ENCODE measurements at places on chromosomes 5 and 9.
A peak's percentile ranks its signal among the peaks of the same experiment; 100 is the strongest.

DNA sequence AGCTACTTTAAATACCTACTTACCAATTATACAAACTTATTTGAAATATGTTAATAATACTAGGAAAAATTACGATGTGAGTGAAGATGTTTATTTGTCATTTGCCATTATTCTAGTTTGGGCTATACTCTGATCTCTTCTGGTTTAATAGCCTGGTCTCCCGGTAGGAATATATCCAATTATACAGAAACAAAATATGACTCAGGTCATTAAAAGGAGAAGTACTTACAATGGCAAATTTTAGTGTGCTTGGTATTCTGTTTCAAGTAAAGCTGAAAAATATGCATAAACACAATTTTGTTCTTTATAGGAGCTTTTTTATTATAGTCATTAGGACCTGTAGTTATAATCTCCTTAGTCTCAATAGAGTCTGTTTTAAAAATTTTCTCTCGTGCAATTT lies 176.8 kb downstream of the SLCO4C1 start:
- no peak for DNase-seq

- no peak for DNase-seq
Observed at GRCh38 chr5:173319646-173320045, 8.6 kb downstream of the STC2 start.

DNA sequence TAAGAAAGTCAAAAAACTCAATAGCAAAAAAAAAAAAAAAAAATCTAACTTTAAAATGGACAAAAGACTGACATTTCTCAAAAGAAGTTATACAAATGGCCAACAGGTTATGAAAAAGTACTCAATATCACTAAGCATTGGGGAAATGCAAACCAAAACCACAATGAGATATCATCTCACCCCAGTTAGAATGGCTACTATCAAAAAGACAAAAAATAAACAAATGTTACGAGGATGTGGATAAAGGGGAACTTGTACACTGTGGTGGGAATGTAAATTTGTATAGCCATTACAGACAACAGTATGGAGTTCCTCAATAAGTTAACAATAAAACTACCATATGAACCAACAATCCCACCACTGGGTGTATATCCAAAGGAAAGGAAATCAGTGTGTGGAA lies 37.2 kb downstream of the ENC1 start:
- no peak for DNase-seq

DNA sequence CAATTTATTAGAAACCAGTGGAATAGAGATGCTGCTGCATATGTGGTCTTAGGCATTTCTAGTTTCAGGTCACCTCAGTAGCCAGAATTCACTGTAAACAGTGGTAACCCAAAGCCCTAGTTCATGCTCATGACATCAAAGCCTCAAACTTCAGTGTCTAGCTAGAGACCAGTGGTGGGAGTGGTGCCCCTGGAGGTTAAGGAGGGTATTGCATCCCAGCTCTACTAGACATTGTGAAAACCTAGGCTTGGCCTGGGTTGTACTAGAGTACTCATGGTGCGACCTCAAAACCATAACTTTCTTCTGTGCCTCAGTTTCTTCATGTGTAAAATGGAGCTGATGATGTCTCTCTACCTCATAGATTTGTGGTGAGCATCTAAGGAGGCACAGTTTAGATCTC lies 18.8 kb downstream of the COL5A1 start:
- DNase-seq: no peak

GRCh38 chr5:6875376-6875775 lies 162.1 kb downstream of the TENT4A start:
- DNase-seq: no peak

- DNase-seq: peak; percentile 24
Observed at GRCh38 chr5:107673039-107673367, 2.3 kb upstream of the EFNA5 start.

DNA sequence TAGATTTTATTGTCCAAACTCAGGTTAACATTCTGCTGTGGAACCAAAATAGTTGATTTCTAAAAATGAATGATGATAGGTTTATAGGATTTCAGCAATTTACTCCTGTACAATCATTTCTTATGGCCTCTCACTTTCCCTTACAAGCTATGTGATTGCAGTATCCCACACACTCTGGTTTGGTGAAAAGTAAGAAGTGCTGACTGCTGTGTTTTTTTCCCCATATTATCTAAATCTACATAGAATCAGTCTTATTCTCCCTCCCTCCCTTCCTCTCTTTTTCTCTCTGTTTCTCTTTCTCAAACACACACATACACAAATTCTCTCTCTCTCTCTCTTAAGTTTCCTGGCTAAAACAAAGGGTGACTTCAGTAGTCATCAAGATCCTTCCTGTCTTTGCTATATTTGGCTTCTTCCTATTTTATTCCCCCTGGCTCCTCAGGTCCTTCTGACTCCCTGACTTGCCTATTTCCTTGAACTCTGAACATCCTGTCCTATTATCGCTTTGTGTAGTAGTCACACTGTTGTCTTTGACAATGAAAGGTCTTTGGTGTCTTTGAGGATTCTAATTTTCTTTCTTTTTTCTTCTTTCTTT lies 55.9 kb upstream of the HAPLN1 start:
- DNase-seq: no peak

GRCh38 chr5:28398185-28398584 lies 1359.8 kb upstream of the CDH9 start:
- no peak for DNase-seq

- DNase-seq: peak; percentile 96
Observed at GRCh38 chr9:128322404-128323211, at the start of the genes COQ4 and TRUB2. Gene COQ4 (plus strand): TSS chr9:128322839. CDS start chr9:128322859, 20 bp downstream. Gene TRUB2 (minus strand): TSS chr9:128322447. CDS start chr9:128322408, 39 bp downstream.

DNA sequence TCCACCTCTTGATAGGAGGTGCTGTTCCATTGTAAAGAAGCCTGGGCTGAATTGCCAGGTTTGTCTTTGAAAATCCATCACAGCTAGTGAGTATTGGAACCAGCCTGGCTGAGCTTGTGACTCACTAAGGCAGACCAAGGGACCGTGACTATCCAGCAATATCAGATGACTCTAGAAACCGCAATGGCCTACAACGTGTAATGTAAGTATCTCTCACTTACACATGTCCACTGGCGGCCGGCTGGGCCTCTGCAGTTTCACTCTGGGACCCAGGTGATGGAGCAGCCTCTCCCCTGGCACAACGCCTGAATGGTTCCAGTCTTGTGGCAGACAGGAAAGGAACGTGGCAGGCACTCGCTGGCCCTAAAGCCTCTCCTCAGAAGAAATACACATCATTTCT lies 3.1 kb upstream of the HRH2 start:
- no peak for DNase-seq

GRCh38 chr5:157106630-157107461 lies 2.0 kb downstream of the HAVCR2 start:
- DNase-seq: no peak

DNA sequence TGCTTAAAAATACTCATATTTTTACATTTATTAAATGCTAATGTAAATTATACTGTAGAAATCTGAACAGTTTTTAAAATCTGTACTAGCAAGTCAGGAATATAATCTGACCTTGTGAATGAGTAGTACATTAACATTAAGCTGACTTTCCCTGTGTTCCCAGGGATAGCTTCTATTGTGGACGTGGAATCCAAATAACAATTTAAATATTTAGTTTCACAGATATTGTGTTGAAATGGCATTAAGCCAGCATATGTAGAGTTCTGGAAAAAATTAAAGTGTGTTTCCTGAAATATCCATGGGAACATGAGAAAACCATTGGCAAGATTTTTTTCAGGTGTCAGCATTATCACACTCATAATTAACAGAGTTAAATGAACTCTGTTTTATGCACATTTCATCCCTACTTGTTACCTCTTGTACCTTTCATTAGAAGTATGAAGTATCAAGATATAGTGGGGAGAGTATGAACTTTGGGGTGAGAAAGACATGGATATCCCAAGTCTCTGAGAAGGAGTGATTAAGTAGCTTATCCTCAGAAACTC lies 5.7 kb downstream of the RABGAP1 start:
- no peak for DNase-seq

- DNase-seq: peak; percentile 80
Observed at GRCh38 chr9:78213712-78214111, 22.2 kb upstream of the CEP78 start.

DNA sequence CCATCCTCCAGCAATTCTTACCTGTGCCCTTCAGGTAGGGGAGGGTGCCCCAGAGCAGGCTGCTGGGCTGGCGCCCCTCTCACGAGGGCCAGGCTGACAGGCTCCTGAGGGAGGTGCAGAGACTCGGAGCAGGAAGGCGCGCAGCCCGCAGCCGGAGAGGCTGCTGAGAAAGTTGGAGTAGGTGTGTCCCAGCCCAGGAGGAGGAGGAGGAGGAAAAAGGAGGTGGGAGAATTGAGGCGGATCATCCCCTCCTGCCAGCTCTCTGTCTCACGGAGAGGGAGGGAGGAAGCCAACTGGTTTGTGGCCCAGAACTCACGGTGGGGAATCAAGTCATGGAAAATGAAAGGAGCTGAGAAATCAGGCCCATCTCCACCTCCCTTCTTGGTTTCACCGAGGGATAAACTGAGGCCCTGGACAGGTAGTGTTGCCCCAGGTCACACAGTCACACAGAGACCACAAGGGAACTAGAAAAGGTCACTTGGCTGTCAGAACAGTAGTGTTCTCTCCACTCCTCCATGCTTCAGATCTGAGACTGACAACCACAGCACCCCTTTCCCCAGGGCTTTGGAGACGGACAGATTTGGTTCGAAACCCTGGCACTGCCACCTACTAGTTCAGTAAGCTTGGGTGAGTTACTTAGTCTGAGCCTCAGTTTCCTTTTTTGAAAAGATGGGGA lies at the start of gene FAT2:
Gene FAT2, minus strand, starts transcription at position 188 of the 676 bp plus-strand sequence. CDS start 22,400 bp downstream, outside the sequence.
- DNase-seq: peak; percentile 23

- no peak for DNase-seq
Observed at GRCh38 chr9:8229226-8229625, 429.6 kb upstream of the DMAC1 start.

GRCh38 chr9:16344343-16344742 lies 526.1 kb downstream of the BNC2 start:
- no peak for DNase-seq

DNA sequence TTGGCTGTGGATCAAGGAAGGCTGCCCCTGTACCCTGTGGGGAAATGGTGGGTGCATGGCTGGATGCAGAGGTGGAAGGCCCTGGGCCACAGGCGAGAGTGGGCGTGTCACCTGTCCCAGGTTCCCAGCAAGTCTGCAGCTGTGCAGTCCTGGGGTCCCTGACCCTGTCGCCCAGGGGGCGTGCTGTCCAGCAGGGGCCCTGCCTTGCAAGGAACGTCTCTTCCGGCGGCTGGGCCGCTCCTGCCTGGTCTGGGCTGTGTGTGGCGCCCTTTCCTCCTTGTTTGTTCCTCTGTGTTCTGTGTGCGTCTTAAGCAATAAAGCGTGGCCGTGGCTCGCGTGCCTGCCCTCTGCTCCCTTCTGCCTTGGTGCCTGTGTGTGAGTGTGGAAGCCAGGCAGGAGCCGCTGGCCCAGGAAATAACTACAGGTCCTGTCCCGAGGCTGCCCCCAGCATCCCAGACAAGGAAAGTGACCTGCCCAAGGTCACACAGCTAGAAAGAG lies 8.4 kb downstream of the SLC2A6 start:
- no peak for DNase-seq

GRCh38 chr9:37978983-37979382 lies 75.1 kb upstream of the SLC25A51 start:
- no peak for DNase-seq

DNA sequence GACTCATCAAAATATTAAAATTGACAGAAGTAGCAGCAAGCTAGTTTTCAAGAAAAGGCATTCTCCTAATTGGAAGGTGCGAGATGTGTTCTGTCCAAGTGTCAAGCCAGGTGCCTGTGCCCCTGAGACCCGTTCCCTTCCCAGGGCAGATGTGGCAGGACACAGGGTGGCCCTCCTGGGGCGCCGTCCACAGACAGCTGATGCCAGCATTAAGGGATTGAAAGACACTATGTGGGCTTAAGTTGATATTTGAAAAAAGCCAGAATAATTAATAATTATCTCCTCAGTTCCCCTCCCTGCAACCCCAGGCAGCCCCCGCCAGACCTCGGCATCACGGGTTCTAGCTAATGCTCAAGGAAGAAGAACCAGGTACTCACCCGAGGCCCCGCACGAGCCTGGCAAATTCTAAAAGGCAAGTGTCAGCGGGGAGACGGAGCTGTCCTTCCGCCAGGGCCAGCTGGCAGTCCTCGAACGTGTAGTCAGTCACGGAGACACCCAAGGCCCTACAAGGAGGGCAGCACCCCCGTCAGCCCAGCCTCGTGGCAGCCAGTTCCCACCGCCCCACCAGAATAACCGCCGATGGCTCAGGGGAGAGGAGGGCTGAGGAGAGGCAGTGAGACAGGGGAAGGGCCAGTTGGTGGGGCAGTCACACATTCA lies 29.1 kb upstream of the SLC6A3 start:
- DNase-seq: no peak

- DNase-seq: no peak
Observed at GRCh38 chr9:3330792-3331420, 194.9 kb downstream of the RFX3 start.

- no peak for DNase-seq
Observed at GRCh38 chr5:96780626-96781025, 27.1 kb downstream of the ERAP1 start.

GRCh38 chr5:148730942-148731898 lies 76.9 kb upstream of the HTR4 start:
- peak; percentile 82 for DNase-seq

- no peak for DNase-seq
Observed at GRCh38 chr5:79413112-79413511, 100.8 kb downstream of the HOMER1 start.

DNA sequence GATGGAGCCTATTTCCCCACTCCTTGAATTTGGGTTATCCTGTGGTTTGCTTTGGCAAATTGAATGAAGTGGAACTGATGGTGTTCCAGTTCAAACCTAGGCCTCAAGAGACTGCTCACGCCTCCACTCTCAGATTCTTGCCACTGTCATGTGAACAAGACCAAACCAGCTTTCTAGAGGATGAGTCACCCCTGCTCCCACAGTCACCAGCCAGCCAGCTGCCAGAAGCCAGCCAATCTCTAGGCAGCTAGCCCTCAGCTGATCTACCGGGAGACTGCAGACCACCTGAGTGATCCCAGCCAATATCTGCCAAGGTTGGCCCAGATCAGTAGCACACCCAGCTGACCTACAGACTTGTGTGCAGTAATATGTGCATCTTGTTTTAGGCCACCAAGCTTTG lies 300.6 kb downstream of the TMEM38B start:
- DNase-seq: no peak

- no peak for DNase-seq
Observed at GRCh38 chr5:6744841-6745705, 31.8 kb downstream of the TENT4A start.

DNA sequence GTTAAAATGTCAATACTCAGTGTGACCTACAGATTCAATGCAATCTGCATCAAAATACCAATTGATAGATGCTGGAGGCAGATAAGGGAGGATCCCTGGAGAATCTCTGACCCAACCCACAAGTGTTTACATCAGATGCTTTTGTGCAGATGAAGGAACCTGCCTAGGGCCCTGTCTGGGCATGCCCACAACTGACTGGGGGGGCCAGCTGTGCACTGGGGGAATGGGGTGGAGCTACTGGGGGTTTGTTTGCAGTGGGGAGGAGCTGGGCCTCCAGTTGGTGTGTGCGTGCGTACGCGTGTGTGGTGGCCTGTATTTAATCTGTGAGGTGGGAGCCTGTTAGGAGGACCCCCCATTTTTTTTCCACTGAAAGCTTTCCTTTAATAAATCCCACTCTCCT lies 244.9 kb downstream of the TRIM36 start:
- no peak for DNase-seq

GRCh38 chr5:3199962-3200755 lies 395.5 kb upstream of the IRX1 start:
- DNase-seq: no peak

GRCh38 chr5:115440782-115441451 lies 103.7 kb downstream of the FEM1C start:
- no peak for DNase-seq

Measured in putamen (tissue), 1 donor.